Stimulated activated CD8-positive, alpha-beta memory T cell treated with anti-CD3 and anti-CD28 coated beads, Interleukin-4, amount 100 ng/mL, for 24 hours (primary cell): ENCODE measurements at places on chromosomes 3 and 15.

DNA sequence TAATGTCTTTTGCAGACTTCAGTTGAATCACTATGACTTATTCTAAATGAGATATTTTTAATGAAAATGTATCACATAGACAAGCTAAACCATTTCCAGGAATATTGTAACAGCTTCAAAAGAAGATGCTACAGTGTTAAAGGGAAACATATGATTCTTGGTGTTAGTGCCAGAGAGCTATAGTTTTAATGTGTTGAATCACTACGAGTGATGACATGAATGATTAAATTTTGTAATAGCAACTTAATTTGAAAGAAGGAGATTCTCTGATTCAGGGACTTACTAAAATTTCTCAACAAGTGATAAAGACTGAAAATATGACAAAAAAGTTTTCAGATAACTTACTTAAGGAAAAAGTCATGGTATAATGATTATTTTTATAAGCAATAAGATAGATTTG is 267.3 kb upstream of the SLITRK3 start:
- no peak for DNase-seq

DNA sequence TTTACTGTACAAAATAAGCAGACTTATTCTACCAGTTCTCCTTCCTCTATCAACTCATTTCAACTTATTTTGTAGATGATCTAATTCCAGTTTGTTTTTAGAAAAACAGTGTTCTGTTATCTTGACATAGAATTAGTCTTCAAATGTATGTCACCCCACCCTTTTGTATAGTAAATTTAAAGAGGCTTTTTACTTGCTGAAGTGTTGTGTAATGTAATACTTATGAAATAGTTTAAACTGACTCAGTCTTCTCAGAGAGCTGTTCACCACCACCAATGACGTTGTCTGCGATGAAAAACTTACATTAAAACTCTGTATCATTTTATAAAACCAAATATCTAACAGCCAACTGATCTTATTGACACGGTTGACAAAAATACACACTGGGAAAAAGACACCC is 82.9 kb downstream of the RAP2B start:
- DNase-seq: no peak

DNA sequence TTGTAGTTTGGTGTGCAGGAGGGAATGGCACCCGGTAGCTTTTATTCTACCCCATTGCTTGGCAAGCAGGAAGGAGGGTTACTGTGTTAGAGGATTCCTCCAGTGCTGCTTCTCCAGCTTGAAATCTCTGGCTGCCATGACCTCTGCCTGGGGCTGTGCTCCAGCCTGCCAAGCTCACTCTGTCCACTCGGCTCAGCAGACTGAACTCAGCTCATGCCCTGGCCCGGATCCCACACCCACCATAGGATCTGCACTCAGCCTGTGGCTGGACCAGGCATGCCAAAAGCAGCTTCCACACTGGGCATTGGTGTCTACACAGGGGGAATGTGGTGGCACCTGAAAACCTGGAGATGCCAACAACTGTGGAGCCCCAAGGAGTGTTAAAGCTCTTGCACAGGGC is 26.3 kb downstream of the CLDN16 start:
- DNase-seq: no peak

DNA sequence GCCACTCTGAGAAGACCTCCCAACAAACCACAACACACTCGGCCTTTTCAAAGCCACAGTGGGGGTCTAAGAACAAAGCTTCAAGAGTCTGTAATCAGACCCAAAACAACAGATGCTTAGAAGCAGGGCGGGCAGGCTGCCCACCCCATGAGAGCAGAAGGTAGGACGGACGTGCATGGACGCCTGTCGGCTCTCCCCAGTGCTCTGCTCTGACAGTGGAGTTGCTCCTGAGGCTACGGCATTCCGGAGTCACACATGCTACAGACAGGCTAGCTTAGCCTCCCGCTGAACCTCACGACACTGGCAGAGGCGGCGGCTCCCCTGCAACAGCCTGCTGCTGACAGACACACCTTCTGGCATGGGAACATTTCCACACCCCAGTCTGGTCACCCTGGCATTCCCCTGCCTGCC is 33.5 kb downstream of the SLCO2A1 start:
- no peak for DNase-seq
